Activated CD4-positive, alpha-beta T cell treated with anti-CD3 and anti-CD28 coated beads for 4 hours (primary cell): ENCODE measurements at places on chromosomes 7 and 10.

DNA sequence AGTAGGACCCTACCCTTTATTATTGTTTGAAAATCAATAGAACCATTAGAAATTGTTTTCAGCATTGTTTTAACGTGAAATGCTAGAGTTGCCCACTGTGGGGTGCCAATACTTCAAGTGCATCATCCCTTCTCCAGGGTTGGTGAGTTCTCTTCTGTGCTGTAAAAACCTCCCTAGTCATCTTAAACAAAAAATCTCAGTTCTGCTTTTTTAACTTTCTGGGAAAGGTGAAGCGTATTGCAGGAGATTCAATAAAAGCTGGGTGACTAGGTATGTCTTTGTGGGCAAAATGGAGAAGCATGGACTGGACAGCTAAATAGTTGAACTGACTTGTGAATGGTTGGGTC, 699.1 kb downstream of the SUGCT start:
- no peak for DNase-seq

DNA sequence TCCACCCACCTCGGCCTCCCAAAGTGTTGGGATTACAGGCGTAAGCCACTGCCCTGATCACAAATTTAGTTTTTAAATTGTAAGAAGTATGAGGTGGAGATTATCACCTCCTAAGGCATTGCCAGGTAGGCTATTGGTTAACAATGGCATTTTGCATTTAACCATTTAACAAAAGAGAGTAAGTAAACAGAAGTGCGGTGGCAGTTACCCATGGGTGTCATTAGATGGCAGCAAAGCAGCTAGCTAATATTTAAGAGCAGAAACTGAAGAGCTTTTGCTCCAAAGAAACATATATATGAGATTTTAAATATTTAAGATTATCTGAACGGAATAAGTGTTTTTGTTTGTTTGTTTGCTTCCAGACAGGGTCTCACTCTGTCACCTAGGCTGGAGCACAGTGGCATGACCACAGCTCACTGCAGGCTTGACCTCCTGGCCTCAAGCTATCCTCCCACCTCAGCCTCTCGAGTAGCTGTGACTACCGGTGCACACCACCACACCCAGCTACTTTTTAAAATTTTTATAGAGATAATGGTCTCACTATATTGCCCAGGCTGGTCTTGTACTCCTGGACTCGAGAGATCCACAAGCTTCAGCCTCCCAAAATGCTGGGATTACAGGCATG, 325.5 kb upstream of the C7orf33 start:
- DNase-seq = no peak

DNA sequence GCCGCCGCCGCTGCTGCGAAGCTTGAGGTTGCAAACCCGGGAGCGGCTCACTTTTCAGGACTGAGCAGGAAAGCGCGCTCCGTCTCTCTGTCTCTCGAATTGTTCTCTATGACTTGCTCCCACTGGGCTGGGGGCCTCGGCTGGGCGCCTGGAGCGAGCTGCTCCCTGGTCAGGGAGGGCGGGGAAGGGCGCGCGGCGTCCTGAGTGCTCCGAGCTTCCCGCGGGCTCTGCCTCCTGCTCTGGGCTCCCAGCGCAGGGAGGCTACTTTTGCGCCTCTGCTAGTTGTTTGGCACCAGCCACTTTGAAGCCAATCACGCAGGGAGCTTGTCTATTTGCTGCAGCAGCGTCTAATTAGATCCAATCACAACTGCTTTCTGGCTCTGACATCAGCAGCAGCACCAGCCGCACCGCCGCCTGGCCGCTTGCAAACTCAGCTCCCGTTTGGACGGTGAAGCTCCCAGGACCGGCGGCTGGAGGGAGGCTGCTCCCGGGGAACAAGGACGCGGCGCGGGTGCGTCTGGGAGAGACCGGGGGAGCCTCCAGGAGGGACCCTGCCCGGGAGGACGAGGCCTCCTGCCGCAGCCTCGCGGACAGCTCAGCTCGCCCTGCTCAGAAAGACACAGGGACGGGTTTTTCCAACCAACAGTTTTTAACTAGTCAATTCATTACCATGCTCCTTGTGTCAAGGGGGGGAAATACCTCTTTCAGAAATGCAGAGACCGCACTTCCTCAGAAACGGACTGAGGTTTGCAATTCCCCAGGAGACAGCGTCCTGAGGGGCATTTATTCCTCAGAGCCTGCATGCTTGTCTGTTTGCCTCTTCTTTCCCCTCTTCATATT, at the start of gene ADARB2:
Gene ADARB2, minus strand, starts transcription at position 304 of the 840 bp plus-strand sequence.
- no peak for DNase-seq

DNA sequence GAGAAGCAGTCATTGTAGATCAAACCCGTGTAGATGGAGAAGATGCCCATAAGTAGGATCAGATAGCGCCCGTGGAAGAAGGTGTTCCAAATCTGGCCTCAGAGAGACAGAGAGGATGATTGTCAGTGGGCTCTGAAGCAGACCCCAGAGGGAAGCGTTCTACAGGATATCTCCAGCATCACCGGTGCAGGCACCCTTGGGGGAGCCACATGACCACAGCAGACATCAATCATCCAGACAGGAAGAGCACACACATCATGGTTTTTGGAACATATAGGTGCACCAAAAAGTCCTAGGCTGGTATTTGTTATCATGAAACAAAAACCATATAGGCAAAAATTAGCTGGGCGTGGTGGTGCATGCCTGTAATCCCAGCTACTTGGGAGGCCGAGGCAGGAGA, 44.0 kb upstream of the SVOPL start:
- DNase-seq = no peak

DNA sequence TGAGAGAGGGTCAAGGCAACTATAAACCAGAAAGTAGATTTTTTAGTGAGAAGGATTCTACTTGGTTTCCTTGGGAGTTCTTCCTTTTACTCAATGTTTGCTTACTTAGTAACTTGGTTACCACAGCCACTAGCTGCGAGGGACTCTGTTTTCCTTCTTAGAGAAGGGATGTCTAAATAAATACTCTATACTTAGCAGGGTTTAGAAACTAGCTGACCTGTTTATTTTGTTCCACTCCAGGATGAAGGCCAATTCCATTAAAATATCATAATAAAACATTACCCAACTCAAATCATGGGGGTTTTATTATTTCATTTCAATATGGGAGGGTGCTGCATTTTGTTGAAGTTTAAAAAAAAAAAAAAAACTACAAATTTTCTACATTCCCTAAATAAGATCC, 87.3 kb downstream of the PPP1R3A start:
- DNase-seq = no peak

DNA sequence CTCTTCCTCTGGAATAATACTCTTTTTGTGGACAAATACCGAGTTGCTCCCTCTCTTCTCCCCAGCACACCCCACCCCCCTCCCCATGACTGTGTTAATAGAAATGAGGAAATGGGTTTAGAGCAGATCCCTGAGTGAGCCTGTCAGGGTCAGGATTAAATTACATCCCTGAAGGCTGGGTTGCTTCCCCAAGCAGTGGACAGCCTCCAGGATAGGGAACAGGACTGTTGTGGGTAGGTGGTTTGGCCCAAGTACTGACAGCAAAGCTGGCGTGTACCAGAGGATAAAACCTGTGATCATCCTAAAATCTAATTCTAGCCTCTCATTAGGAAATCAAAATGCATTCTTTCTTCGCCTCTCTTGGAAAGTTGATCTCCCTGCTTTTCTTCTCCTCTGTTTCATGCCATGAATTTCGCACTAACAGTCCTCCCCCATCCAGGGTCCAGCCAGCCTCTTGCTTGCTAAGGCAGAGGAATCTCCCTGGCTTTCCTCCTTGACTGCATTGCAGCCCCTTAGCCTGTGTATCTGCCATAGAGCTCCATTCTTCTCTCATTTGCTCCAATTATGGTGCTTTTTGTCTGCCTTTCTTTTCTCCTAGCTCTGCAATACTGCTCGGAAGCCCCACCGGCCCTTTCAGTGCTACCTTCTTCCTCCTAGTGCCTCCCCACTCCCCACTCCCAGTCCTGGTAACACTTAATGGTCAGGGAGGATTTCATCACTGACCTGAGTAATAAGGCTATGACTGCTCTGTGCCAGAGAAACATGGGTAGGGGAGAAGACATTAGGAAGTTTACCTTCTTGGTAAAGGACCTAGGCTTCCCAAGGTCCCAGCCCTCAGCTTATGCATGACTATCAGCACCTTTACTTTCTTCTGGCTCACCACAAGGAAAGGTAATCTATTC, 8.4 kb downstream of the LRRC4 start:
- no peak for DNase-seq

GRCh38 chr7:50270531-50271018, 33.9 kb upstream of the IKZF1 start:
- DNase-seq = no peak

DNA sequence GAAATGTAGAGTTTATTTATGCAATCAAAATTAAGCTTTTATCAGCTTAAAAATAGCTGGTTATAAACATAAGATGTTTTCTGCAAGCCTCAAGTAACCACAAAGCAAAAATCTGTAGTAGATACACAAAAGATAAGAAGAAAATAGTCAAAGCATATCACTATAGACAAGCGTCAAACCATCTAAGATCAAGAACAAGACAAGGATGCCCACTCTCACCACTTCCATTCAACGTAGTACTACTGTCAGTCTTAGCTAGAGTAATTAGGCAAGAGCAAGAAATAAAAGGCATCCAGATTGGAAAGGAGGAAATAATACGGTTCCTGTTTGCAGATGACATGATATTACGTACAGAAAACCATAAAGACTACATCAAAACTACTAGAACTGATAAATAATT, 17.5 kb upstream of the CYP2E1 start:
- DNase-seq = no peak
